Activated CD4-positive, alpha-beta T cell treated with anti-CD3 and anti-CD28 coated beads for 36 hours (primary cell): ENCODE measurements at places on chromosomes 13 and 19. TPM values are rescaled to one million over a fixed set of nuclear protein-coding genes. Genes with fewer than 3 reads are reported as not detected.

Gene ZNF568
- 6.5 TPM for total RNA-seq

Gene RASAL3
- total RNA-seq: 97.7 TPM

Gene VAV1
- 73.4 TPM for total RNA-seq

DNA sequence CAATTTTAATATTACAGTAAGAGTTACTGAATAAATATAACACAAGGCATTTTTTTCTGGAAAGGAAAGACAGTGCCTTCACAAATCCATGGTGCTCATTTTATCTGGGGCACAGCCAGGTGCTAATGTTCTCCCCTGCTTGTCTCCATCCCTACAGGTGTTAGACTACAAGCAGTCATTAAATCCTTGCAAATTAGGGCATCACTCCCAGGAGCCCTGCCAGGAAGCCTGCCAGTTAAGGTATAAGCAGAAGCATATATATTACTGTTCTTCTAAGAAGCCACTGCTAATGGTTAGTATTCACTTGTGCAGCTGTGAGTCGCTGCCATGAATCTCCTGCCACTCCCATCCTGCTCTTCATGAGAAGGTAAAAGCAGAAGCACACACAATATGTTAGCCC lies 149.7 kb downstream of the OXGR1 start:
- peaks cover 5% of the 10 kb centered on the region for H3K27me3 ChIP-seq
- H3K27ac ChIP-seq: no peak overlapping the region
- no peak for DNase-seq
- H3K4me3 ChIP-seq: no peak overlapping the region

DNA sequence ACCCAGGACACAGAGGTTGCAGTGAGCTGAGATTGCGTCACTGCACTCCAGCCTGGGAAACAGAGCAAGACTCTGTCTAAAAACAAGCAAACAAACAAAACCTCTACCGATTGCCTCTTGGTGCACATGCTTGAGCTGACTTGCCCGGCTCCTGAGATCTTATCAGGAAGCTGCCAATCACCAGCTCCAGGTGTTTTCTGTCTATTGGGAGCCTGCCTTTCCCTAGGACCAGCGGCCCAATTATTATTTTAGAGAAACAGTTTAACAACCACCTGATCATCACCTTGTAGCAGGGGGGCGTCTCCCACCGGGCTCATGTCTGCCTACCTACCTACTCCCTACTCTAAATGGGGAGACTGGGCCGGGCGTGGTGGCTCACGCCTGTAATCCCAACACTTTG lies 10.8 kb downstream of the CLEC4M start:
- H3K4me3 ChIP-seq: no peak overlapping the region
- H3K27me3 ChIP-seq: peaks cover 29% of the 10 kb centered on the region
- no peak for DNase-seq
